Left renal pelvis (tissue), 4 donors: ENCODE measurements at places on chromosomes 12 and 14.

GRCh38 chr12:46400406-46400805, 27.8 kb upstream of the SLC38A2 start:
- DNase-seq = no peak

GRCh38 chr12:124379938-124380754, 85.3 kb downstream of the RFLNA start:
- DNase-seq = no peak

DNA sequence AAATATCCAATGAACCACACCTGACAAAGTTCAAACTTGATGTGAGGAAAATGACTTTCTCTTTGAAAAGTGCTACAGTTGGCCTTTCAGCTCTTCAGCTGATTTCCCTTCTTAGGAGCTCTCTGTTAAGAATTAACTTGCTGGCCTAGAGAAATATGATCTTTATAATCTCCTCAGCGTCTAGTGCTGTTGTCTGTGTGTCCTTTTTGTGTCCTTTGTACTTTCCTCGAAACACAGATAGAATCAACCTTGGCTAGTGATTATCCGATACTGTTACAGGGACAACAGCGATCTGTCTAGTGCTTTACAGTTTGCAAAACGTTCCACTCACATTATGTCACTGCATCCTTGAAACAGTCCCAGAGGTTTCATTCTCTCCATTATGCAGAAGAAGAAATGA, 162.8 kb upstream of the RMST start:
- DNase-seq = no peak

GRCh38 chr14:64476438-64476837, 11.1 kb downstream of the AKAP5 start:
- no peak for DNase-seq

DNA sequence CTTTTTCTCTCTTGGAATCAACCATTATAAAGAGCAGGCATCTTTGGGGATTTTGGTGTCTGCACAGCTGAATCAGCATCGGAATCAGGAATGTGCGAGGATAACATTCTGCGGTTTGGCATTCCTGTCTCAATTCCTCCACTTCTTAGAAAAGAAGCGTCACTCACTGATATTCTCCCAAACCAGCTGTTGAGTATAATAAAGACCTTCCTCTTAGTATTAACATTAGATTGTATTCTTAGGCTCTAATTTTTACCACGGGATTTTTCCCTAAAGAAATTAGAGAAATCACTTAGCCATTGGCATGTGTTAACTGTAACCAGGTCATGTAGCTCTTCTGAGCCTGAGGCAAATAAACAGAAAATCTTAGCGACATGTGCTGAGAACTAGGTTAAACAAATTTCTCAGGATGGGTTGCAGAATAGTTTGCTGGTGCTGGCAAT, 128.7 kb downstream of the TMX1 start:
- DNase-seq = no peak

- no peak for DNase-seq
Observed at GRCh38 chr14:96888158-96888557, 91.0 kb downstream of the VRK1 start.

- peak; percentile 83 for DNase-seq
Observed at GRCh38 chr12:12032851-12033797, 37.6 kb upstream of the BCL2L14 start.
